ENCODE measurements at places on chromosomes 2 and 18. TPM values are rescaled to one million over a fixed set of nuclear protein-coding genes. Genes with fewer than 3 reads are reported as not detected.

KCNG3 gene
- not detected for total RNA-seq

GAREM2 gene
- 3.3 TPM for total RNA-seq

VWC2L gene
- total RNA-seq, result not detected

GRP gene
- not detected for total RNA-seq

DNA sequence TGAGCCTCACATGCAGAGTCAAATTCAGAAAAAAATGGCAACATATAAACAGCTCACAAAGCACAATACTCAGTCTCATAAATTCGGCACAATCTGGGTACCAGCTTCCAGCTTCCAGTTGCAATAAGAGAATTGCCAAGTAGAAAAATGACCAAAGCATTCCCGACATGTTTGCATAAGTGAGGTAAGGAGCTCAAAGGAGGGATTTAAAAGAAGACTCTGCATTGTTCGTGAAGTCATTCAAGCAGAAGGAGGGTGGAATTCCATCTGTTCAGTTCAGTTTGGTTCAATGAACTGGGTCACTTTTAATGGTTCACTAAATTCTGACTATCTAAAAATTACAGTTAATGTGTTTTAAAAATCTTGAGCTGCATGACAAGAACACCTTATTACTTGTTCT is 106.7 kb upstream of the KLHL14 start:
- DNase-seq, result no peak

DNA sequence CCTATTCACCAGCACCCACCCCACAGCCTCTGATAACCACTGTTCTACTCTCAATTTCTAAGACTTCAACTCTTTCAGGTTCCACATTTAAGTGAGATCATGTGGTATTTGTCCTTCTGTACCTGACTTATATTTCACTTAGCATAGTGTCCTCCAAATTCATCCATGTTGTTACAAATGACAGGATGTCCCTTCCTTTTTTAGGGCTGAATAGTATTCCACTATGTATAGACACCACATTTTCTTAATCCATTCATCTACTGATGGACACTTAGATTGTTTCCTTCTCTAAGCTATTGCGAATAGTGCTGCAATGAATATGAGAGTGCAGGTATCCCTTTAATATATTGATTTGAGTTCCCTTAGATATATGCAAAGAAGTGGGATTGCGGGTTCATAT is 100.1 kb downstream of the EVA1A start:
- no peak for DNase-seq

Measured in omental fat pad (tissue), 4 donors.